ENCODE measurements at places on chromosomes 3 and 15.
A peak's percentile ranks its signal among the peaks of the same experiment; 100 is the strongest.

DNA sequence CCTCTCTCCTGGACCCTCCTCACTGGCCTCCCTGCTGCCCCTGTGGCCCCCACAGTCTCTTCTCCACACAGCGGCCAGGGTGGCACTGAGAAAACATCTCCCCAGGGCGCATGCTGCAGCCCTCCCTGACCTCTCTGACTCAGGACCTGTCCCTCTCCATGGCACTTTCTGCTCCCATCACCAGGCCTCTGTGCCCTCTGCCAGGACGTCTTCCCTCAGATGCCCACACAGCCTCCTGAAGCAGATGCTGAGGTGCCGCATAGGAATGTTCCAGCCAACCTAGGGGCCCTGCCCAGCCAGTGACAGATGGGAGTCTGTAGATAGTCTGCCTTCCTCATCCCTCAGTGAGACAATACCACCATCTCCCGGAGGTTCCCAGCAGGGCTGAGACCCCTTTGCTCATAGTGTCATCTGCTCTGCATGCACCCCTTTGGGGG is 8.7 kb downstream of the MYL3 start:
- DNase-seq: no peak

DNA sequence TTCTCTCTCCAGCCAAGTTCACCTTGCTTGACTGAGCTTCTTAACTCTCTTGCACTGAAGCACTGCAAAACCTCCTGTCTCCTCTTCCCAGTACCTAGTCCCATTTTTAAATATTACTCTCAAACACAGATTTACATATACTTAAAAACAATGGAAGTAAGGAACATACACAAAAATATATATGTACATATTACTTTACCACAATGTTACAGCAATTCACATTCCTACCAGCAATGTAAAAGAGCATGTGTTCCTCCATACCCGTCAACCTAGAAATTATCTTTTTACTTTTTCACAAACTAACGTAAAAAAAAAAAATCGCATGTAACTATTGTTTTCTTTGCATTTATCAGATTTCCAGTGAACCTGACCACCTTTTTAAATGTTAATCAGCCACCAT is 60.4 kb downstream of the RYK start:
- no peak for DNase-seq

GRCh38 chr3:116276675-116277074 is 168.6 kb downstream of the LSAMP start:
- DNase-seq: no peak

DNA sequence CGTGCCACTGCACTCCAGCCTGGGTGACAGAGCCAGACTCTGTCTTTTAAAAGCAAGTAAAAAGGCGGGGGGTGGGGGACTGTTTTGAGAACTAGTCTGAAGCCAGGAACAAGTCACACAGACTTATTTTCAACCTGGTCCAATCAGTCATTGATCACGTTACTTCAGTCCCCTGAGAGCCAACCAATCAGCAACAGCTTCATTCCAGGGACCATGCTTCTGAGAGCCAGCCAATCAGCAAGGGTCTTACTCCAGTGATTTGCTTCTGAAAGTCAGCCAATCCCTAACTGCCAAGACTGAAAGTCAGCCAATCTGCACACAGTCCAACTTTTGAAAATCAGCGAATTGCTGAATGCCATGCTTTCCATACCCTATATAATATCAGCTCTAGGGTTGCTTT is 48.6 kb upstream of the C15orf39 start:
- no peak for DNase-seq

- DNase-seq: peak; percentile 11
These were observed 13.5 kb downstream of the HTR3E start for GRCh38 chr3:184110316-184110725.

DNA sequence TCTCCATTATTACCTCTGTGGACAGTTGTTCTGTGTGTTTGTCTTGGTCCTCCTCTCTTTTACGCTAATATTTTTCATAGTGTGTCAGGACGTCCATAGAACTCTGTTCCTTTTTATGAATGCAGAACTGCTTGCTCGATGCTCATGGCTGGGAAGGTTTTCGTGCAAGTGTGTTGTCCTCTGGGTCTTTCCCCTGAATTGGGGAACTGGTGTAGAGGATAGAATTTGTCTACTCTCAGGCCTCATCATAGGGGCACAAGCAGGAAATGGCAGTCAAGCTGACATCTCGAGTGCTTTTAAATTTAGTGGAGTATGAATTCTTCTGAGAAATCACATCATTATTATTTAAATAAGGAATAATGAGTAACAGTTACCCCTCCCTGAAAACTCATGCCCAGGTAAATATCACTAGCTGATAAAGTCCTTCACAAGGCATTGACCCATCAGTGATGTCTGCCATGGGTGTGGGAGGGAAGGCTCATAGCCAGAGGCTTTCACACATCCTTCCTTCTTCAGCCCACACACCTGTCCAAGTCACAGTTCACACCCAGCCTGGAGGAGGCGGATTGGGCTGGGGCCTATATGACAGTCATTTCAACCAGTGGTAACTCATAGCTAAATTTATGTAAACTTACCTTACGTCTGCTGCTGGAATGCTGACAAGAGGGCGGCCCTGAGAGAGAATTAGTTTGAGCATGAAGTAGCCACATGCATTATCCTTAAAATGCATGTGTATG is 226.1 kb downstream of the PLCL2 start:
- no peak for DNase-seq

DNA sequence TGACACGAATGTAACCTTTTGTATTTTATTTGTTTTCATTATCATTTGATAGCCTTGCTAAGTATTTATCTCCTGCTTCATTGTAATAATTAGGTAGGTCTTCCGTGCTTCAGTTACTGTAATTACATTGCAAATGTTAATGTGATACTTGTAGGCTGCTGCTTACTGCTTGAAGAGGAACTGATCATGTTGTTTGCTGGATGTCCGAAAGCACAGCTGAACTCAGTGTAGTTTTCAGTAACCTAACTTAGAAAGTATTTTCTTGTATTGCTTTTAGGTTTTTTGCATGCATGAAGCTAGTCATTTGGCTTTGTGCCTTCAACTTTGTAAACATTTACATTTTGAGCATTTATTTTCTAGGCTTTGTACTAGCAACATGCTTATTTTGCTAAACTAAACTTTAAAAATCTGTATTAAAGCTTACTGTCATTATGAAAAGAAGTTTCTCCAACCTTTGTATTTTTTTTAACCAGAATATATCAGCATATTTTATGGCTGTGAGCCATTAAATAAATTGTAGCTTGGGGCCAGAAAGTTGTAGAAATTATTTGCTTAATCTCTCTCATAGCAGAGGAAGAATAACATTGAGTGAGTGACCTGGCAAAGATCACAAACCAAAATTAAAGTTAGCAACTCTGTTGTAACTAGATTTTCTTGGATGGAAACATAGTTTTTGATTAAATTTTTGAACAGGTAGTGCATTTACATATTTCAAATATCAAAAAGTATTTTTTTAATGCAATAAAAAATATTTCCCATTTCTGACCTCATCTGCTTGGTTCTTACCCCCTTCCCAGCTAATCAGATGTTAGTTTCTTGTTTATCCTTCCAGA is 30.7 kb downstream of the SACM1L start:
- DNase-seq: no peak

GRCh38 chr3:178658694-178659325 is 122.6 kb downstream of the KCNMB2 start:
- no peak for DNase-seq

DNA sequence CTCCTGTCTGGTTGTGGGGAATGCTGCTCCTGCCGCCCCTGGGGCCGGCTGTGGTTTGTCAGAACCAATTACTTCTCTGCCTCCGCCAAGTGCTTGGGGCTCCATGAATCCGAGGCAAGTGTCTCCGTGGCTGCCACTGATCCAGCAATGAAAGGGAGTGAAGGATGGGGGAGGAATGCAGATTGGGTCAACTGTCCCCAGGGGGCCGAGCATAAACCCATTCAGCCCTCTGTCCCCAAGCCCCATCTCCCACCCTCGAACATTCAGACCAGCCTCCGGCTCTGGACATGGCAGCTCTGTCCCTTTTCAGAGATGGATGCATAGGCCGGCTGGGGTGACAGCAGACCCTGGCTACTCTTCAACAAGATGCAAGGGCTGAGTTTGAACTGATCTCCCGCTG is 35.5 kb downstream of the CACNA2D2 start:
- DNase-seq: no peak

- DNase-seq: no peak
These were observed 162.8 kb upstream of the NSMCE3 start for GRCh38 chr15:29432191-29433049.

DNA sequence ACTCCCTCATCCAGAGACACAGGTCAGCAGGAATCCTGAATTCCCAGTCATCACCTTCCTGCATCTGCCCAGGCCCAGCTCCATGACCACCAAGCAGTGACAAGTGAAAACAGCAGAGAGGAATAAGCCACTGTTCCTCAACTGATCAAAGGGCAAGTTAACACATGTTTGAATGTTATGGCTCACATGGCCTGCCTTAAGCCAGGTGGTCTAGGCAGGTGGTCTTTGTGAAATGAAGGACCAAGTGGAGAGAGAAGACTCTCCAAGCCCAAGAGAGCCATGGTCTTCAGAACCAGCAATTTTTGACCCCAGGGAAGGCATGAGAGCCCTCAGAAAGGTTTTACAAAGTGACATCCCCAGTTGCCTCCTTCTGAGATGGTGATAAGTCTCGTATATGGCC is 161.8 kb downstream of the EPHB1 start:
- no peak for DNase-seq

- DNase-seq: no peak
These were observed 464.7 kb downstream of the PDCD6IP start for GRCh38 chr3:34263101-34263621.

DNA sequence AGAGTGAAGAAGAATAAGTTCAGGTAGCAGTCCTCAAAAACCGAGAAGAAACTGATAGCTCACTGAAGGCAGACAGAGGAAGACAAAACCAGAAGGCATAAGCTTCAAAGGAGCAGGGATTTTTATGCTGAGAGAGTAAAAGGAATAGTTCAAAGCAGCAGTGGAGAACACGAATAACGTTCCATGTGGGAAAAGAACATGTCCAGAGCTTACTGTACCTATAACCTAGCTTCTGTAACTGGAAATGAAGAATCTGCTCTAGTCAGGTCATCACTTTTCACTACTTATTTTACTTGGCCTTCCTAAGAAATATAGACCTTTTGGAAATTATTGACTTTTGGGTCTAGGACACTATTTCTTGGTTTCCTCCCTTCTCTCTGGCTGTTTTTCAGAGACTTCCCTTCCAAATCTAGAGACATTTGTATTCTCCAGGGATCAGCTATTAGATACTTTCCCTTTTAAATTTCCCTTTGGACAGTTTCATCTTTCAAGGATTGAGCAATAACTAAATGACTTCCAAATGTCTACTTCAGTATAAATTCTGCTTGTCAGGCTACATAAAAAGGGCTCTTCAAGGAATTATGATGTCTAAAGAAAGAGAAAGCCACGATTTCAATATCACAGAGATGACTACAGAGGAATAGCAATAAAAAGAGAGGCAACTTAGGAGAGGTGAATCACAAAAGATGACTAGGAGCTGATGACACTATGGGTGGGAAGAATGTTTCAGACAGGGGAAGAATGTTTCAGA is 46.7 kb downstream of the UBE3A start:
- DNase-seq: peak; percentile 91

GRCh38 chr15:74787251-74788041 is 5.6 kb downstream of the CSK start:
- DNase-seq: peak; percentile 47

- DNase-seq: no peak
These were observed 1.0 kb upstream of the BTBD1 start for GRCh38 chr15:83068054-83068453.

- DNase-seq: no peak
These were observed 4.0 kb downstream of the SOX2 start for GRCh38 chr3:181715571-181716340.

DNA sequence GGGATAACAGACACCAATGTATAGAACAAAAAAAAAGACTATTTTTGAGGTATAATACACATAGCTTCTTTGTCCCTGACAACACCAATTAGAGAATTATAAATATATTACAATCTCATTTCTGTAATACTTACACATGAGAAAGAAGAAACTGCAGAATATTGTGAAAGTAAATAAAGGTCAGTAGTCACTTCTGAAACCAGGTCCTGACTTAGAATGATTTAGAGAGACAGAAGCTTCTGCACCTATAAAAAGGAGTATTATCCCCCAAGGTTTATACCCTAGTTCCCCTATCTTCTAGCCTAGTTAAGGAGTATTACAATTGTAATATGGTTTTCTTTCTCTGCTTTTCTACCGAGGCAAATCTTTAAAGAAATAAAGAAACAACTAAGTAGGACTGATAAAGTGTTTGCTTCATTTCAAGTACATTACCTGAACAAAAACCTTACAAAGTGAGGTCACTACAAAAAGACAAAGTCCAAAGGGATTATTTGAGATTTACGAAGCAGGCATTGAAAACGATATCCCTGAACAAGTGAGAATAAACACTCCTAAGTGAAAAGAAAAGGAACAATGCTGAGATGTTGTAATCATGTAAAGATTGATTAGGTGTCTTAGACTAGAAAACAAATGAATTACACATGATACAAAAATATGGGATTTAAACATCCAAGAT is 103.0 kb downstream of the GBE1 start:
- DNase-seq: no peak

GRCh38 chr3:37163262-37164015 is 10.9 kb downstream of the LRRFIP2 start:
- DNase-seq: peak; percentile 97

DNA sequence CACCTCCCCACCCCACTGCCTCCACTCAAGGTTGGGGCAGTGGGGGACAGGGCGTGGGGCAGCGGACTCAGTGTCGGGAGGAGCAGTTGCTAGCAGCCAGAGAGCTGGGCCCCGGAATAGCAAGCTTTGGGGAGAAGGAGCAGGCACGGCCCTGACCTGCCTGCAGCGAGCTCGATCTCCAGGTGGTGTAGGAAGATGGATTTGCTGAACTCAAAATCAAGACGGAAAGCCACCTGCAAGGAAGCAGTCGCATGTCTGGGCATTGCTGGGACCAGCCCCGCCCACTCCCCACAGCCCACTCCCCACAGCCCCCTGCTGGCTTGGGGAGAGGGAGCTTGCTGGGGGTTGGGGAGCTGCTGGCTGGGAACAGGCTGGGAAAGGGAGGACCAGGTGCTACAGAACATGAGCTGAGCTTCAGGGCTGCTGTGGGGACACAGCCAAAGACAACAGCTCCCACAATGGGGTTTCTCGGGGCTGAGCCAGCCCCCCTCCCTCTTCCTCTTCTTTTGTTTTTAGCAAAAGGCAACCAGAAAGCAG is 38.0 kb downstream of the FEM1B start:
- DNase-seq: no peak

DNA sequence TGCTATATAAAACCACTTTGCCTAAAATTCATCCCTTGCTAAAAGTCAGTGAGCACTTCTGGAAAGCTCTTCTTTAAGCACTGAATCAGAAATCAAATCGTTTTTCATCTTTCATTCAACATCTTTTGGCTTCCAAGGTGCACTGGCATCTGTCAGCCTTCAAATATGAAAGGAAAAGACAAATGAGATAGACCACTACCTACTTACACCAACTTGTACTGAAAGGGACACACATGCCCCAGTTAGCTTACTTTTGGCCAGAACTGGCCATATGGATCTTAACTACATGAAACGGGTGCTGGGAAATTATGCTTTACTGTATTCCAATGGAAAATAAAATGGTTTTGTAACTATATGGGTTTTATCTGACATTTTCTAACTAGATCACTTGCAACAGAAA is 332.0 kb upstream of the ARPP21 start:
- no peak for DNase-seq

GRCh38 chr3:52330194-52330805 is 14.2 kb downstream of the DNAH1 start:
- no peak for DNase-seq

GRCh38 chr3:23395115-23395514 is 192.0 kb downstream of the UBE2E2 start:
- DNase-seq: no peak
